Stimulated activated CD8-positive, alpha-beta memory T cell treated with anti-CD3 and anti-CD28 coated beads, Interleukin-4, amount 100 ng/mL, for 1 hour (primary cell): ENCODE measurements at places on chromosomes 1 and 21.
A peak's percentile ranks its signal among the peaks of the same experiment; 100 is the strongest.

- no peak for DNase-seq
Measured at GRCh38 chr1:25550683-25551310, 7.4 kb downstream of the LDLRAP1 start.

- no peak for DNase-seq
Measured at GRCh38 chr21:42153746-42154145, 65.2 kb upstream of the ABCG1 start.

- DNase-seq, result peak; percentile 17
Measured at GRCh38 chr1:53485478-53486394, 26.5 kb downstream of the DMRTB1 start.

GRCh38 chr1:164443166-164443565 lies 115.8 kb upstream of the PBX1 start:
- no peak for DNase-seq

- DNase-seq, result no peak
Measured at GRCh38 chr1:21048462-21048861, 128.2 kb downstream of the EIF4G3 start.

- DNase-seq, result no peak
Measured at GRCh38 chr1:33158366-33158765, 23.5 kb downstream of the TRIM62 start.

GRCh38 chr1:214058076-214058475 lies 70.3 kb downstream of the PROX1 start:
- no peak for DNase-seq

DNA sequence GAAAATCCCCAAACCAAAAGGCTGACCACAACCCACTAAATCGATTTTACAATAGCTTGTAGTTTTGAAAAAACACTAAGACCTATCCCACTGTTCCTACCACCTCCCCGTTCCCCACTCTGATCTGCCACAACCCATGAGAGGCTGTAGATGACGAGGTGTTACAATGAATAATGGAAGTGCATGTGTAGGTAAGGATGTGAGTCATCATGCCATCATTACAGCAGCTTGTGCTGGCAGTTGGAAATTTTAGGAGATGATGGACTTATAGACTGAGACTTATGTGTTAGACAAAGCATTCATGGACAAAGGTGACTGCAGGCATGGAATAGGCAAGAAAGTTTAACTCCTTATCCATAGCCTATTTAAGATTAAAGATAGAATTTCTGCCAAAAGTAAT lies 184.7 kb upstream of the CACYBP start:
- no peak for DNase-seq

DNA sequence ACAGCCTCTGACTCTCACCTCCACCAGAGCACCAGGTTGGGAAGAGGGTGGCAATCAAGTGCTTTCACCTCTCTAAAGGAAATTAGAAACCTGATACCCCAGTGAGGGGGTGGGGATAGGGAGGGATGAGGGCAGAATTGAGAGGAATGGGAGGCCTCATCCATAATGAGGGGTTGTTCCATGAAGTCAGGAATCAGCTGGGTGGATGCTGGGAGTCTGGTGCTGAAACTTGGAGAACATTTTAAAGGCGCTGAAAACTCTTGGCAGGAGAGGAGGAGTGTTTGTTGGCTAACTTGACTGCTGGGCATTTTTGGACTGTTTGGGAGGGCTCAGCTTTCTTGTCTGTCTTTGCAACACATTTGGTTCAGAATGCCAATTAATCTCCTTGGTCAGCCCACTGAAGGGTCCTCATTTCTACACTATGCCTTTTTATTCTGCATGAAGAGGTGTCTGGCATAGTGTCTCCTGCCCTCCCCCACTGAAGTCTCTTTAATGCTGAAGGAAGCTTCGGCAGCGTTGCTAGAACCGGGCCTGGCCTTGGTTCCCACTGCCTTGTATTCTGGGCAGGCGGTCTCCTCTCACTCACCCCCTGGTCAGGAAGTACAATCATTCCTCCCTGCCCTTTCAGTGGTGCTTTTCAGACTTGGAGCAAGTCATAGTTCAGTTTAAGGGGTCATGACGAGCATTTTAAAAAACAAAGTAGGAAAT lies 2.2 kb downstream of the PHGDH start:
- no peak for DNase-seq

- DNase-seq, result no peak
Measured at GRCh38 chr1:44895919-44896734, 53.1 kb upstream of the PTCH2 start.

DNA sequence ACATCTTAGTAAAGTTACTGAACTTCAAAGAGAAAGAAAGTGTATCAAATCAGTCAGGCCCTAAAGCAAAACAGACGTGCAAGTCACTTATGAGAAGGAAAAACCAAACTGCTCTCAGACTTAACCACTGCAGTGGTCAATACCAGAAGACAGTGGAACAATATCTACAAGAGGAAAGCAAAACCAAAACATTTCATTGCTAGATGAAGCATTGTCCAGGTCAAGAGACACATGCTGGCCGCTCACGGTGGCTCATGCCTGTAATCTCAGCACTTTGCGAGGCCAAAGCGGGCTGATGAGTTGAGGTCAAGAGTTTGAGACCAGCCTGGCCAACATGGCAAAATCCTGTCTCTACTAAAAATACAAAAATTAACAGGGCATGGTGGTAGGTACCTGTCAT lies 82.0 kb upstream of the MROH9 start:
- DNase-seq, result no peak

DNA sequence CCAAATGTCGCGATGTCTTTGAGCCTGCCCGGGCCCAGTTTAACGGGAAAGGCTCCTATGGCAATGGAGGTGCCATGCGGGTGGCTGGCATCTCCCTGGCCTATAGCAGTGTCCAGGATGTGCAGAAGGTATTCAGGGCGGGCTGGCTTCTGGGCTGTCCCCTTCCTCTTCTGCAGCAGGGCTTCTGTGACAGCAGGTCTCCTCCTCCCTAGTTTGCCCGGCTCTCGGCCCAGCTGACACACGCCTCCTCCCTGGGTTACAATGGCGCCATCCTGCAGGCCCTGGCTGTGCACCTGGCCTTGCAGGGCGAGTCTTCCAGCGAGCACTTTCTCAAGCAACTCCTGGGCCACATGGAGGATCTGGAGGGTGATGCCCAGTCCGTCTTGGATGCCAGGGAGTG lies 3.0 kb downstream of the ADPRS start:
- DNase-seq, result no peak

- no peak for DNase-seq
Measured at GRCh38 chr1:185956881-185957280, 222.7 kb downstream of the HMCN1 start.

DNA sequence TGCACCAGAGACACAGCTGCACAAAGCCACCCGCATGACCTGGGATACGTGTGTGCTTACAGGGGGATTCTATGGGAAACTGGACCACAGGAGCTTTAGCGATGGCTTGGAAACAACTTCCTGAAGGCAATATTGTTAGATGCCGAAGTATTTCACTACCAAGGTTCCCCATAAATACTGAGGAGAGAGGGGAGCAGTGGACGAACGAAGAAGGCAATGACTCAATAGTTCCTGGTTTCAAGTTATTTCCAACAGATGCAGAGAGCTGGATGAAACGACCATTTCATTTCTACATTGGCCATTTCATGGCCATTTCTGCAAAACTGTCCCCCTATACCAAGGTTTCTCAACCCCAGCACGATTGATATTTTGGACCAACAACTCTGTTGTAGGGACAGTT lies 61.3 kb downstream of the CD34 start:
- DNase-seq, result no peak

- DNase-seq, result no peak
Measured at GRCh38 chr1:210695026-210695425, 366.3 kb downstream of the HHAT start.

DNA sequence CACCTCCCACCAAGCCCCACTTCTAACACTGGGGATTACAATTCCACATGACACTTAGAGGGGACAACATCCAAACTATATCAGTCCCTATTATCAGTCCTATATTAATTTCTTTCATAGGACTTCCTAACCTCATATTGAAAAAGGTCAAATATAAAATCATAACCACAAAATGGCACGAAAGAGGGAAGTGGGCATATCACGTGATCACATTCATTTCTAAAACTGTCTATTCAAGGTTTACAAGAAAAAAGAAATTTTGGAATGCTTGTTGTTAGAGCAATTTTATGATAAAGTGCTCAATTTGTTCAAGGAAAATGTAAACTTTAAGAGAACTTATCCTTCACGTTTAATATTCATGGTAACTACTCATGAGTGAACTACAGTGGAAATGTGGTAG lies 13.2 kb upstream of the CDC7 start:
- no peak for DNase-seq

GRCh38 chr21:32519945-32520874 lies 65.1 kb downstream of the TCP10L start:
- DNase-seq, result no peak

- no peak for DNase-seq
Measured at GRCh38 chr1:220325306-220325995, 53.2 kb upstream of the RAB3GAP2 start.

DNA sequence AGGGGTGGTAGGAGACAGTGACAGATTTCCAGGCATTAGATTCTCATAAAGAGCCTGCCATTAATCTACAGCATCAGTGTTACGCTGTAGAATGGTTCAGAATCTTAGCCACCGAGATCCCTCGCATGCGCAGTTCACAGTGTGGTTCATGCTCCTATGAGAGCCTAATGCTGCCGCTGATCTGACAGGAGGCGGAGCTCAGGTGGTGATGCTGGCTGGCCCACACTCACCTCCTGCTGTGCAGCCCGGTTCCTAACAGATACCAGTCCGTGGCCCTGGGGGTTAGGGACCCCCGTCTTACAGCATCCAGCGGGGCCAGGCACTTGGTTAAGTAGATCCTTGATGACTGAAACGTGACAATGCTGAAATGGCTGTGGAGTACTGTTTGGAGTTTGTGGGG lies 163.6 kb upstream of the C1orf21 start:
- DNase-seq, result no peak
